Cortex of kidney (tissue), 1 donor: ENCODE measurements at places on chromosomes 2 and 18.

DNA sequence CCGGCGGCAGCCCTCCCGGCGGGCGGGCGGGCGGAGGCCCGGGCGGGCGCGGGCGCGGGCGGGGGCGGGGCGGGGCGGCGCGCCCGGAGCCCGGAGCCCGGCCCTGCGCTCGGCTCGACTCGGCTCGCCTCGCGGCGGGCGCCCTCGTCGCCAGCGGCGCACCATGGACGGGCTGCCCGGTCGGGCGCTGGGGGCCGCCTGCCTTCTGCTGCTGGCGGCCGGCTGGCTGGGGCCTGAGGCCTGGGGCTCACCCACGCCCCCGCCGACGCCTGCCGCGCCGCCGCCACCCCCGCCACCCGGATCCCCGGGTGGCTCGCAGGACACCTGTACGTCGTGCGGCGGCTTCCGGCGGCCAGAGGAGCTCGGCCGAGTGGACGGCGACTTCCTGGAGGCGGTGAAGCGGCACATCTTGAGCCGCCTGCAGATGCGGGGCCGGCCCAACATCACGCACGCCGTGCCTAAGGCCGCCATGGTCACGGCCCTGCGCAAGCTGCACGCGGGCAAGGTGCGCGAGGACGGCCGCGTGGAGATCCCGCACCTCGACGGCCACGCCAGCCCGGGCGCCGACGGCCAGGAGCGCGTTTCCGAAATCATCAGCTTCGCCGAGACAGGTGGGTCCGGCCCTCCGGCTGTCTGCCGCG lies at the start of gene INHBB:
Gene INHBB (plus strand): TSS at position 111 of the 641 bp plus-strand sequence. CDS start 53 bp downstream, at position 164.
- DNase-seq, result no peak

DNA sequence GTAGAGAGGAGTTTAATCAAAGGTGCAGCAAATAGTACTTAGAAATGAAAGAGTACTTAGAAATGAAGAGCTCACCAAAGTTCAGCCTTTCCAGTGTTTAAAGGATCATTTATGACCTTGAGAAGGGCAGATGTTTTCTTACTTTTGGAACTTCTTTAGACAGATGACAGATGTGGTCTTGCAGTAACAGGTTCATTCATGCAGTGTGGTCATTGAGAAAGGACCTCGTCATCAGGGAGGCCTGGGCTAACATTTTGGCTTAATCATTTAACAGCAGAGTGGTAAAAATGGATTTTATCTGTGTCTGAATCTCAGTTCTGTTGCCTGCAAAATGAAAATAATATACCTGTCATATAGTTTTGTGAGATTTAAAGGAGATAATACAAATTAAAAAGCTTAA lies 75.1 kb upstream of the NT5C1B start:
- DNase-seq, result no peak

GRCh38 chr2:140551287-140551686 lies 1579.5 kb downstream of the LRP1B start:
- DNase-seq, result no peak

DNA sequence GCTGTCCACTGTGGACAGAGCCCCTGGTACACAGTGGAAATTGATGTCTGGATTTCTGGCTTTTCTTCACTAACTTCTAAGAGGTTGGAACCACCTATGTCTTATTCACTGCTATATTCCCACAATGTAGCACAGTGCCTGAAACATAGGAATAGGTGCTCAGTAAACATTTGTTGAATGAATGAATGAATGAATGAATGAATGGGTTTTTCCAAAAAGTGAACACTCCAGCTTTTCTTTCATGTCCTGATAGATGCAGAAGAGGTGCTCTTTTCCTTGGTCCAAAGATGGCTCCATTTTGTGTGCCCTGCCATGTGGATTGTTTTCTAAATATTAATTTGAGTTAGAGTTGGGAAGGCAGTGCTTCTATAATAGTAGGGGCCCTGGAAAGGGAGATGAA lies 124.1 kb downstream of the SP3 start:
- no peak for DNase-seq

DNA sequence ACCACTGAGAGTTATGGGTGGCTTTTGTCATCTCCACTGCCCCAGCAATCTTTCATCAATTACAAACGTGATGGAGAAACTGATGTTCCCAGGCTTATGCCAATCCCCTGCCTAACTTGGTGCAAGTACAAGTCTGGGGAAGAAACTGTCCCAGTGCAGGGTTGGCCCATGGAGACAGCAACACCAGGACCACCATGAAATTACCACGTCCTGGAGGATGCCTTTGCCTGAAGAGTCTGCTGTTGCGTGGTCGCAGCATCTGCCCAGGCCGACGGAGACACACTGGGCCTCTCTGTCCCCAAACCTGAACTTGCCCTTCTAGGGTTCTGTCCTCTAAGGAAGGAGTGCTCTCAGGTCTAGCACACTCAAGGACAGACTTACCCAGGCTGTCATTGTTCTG lies 496.8 kb upstream of the RAB6C start:
- no peak for DNase-seq

GRCh38 chr18:34740101-34740500 lies 30.0 kb downstream of the DTNA start:
- no peak for DNase-seq

DNA sequence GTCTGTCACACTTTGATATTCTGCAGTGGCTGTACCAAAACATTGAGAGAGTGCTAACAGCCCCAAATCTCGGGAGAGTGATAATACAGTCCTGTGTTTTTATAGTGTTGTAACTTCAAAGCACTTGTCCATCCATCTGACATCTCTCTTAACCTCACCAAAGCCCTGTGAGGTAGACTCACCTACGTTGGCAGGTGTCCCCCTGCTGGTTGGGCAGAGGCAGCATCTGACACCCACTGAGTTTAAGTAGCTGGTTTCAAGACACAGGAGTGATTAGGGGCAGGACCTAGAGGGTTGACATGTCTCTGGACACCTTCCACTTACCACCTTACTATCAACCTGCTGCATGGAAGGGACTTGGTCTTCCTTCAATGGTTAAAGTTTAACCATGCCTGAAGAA lies 22.9 kb downstream of the COLEC12 start:
- DNase-seq, result no peak

DNA sequence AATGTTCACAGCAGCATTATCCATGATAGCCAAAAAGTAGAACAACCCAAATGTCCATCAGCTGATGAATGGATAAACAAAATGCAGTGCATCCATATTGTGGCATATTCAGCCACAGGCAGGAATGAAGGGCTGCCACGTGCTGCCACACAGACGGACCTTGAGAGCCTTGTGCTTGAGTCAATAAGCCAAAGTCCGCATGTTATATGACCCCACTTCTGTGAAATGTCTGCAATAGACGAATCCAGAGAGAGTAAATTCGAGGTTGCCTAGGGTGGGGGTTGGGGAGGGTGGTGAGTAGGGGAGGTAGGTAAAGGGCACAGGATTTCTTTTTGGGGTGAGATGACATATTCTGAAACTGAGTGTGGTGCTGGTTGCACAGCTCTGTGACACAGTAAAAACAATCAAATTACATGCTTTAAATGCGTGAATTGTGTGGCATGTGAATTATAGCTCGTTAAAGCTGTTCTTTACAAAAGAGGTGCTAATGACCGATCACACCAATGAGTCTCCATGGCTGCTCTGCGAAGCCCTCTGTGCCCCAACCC lies 38.9 kb upstream of the LDLRAD4 start:
- no peak for DNase-seq

GRCh38 chr18:57026316-57026715 lies 120.6 kb upstream of the BOD1L2 start:
- DNase-seq, result no peak

GRCh38 chr2:9001229-9001628 lies 2.3 kb downstream of the MBOAT2 start:
- DNase-seq, result no peak

DNA sequence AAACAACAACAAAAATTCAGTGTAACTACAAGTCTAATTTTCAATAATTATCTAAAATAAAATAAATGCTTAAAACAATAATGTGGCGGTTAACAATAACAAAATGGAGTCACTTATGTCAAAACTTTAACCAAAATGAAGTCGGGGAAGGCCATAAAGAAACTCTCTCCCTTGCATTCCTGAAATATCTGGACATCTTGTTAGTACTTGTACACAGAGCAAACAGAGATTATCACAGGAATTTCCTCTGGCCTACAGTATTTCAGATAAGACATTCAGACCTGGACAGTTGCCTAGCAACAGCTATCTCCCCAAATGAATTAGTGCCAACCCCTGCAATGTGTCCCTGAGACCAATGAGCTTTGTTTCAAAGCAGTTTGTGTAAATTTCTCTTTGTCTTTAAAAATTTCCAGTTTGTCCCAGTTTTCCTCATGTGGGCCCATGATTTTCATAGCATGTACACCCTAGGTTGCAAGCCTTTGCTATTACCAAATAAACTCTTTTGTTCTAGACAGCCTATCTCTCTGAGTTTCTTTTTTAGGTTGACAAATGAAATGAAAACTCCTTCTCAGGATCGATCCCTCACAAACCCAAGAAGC lies 68.6 kb downstream of the EXOC6B start:
- DNase-seq, result no peak

DNA sequence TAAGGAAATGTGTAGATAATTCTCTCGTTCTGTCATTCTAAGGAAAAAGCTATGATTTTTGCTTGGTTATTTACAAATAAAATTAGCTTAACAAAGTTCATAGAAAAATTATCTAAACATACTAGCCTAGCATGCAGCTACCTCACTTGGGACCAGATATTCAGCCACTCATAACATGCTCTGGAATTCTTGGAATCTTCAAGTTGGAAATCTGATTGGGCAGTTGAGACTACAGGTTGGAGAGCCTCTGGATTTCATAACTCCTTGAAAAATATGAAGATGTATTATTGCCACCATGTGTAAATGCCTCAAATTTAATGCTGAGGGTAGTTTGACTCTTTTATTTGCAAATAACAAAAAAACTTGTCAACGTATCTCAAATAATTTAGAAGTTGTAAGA lies 132.2 kb upstream of the GULP1 start:
- DNase-seq, result no peak

- no peak for DNase-seq
These were observed 766.9 kb downstream of the TDRD15 start for GRCh38 chr2:21890716-21891115.

GRCh38 chr2:105378921-105379383 lies 19.9 kb downstream of the FHL2 start:
- DNase-seq, result no peak

GRCh38 chr2:214730248-214730647 lies 79.2 kb downstream of the BARD1 start:
- DNase-seq, result no peak

DNA sequence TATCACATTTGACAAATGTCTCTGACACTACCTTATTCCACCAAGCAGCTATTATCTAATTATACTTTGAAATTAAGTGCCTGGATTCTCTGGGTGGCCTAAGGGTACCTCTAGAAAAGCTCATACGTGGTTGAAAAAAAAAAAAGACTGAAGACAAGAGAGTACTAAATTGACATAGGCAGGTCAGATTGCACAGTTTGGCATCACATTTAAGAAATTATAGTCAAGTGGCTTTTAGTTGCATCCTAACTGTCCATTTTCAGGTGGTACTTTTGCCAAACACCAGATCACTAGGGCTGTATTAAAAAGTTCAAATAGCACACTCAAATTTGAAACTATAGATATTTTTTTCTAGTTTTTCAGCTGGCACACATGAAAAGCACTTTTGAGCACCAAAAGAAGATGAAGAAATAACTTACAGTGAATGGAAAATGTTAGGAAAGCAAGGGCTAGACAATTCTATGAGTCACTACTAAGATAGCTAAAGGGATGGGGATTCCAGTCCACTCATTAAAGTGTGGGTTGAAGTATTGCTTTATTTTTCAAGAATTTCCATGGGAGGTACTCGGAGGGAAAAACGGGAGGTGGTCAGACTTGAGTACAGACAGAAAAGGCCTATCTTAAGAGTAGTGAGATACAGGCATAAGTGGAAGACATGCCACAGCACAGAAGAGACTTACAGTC lies 106.5 kb upstream of the COL5A2 start:
- no peak for DNase-seq

GRCh38 chr2:162295009-162295408 lies 23.5 kb downstream of the IFIH1 start:
- no peak for DNase-seq

DNA sequence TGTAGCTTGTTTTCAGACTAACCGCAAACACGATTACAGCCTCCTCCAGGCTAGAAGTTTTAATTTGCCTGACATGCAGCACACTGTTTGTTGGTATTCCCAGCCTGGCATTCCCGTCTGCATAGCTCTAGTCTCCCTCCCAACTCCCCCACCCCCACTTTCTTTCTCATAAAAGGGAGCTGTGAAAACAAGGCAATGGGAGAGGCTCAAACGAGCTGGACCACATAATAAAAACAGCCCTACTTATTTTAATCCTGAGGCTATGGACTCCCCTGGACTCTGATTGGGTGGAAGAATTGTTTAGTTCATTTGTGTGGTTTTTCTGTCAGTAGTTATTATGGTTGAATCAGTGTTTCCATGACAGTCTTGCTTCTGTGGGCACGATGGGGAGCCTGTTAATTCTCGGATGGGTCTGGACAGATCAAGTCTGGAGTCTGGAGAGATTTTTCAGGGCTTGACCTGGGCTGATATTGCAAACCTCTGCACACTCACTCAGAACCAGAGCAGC lies 1.2 kb downstream of the STON1 start:
- no peak for DNase-seq

- no peak for DNase-seq
These were observed 83.8 kb downstream of the FAM117B start for GRCh38 chr2:202718614-202719013.

- DNase-seq, result no peak
These were observed 215.1 kb upstream of the KLHL29 start for GRCh38 chr2:23169896-23170295.

DNA sequence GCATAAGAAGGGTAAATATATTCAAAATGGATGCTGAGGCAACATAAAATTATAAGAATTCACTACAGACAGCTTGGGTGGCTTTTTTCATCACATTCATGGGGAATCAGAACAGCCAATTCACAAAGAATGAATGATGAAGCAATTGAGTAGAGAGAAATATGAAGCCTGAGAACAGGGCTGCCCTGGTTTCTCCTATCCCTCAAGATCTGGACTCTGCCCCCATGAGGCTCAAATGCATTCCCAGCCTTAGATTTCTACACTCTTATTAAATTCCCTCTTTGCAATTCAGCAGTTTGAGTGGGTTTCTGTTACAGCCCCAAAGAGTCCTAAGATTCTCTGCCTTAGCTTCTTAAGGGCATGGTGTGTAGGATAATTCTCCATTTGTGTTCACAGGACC lies 172.5 kb downstream of the MAIP1 start:
- DNase-seq, result no peak

GRCh38 chr2:101967826-101968513 lies 23.8 kb upstream of the IL1R2 start:
- DNase-seq, result no peak

DNA sequence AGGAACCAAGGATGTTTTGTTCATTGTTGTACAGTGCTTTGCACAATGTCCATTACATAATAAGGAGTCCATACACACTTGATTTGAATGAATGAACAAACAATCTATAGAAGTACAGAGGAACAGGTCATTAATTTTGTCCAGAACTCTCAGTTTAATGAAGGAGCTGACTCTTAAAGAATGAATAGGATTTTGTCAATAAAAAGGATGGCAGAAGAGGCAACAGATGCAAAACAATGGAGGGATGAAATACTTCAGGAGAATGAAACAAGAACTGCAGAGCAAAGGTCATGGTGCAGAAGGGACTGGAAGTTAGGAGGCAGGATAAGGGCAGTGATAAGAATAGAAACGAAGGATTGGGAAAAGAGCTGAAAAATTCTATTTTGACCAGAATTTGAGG lies 28.7 kb upstream of the COL5A2 start:
- DNase-seq, result no peak
